ENCODE measurements at places on chromosomes 6 and 20. TPM values are rescaled to one million over a fixed set of nuclear protein-coding genes. Genes with fewer than 3 reads are reported as not detected.

- no peak for DNase-seq
Observed at GRCh38 chr20:50413088-50413500, 97.1 kb upstream of the PTPN1 start.

- no peak for DNase-seq
Observed at GRCh38 chr20:5065166-5065878, 54.4 kb downstream of the PCNA start.

DNA sequence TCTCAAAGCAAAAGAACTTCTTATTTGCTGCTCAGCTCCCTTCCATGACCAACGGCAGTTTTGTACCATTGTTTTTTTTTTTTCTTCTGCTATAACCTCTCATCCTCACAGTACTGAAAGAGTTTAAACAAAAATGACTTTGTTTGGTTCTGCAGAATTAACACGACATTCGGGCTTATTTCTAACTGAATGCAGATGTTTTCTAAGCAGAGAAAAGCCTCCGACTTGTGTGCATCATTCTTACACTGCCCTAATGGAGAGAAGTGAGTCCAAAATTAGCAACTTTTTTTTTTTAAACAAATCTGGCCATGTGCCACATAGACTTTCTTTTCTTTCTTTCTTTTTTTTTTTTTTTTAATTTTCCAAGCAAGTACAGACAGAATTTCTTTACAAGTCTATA, 382.7 kb downstream of the HDGFL1 start:
- no peak for DNase-seq

GRCh38 chr6:102313699-102314098, 920.2 kb downstream of the GRIK2 start:
- no peak for DNase-seq

DNA sequence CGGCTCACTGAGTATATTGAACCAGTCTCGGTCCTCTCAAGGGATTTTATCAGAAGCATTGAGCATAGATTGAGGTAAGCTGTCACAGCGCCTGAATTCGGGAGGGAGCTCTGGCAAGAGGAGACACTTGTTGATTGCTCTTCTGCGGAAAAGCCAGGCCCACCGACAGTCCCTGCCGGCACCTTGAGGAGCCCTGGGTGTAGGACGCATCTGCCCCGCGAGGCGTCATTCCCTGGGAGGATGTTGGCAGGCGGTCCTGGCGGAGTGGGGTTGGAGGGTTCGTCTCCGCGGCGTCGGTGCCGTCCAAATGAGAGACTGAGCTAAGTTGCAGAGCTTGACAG, 843 bp downstream of the FBXO9 start:
- peak; percentile 60 for DNase-seq

GRCh38 chr6:16681260-16681873, 79.9 kb downstream of the ATXN1 start:
- DNase-seq: no peak

The EYA2 gene
- total RNA-seq: not detected

The SOBP gene
- total RNA-seq: 2.0 TPM
